ENCODE measurements at places on chromosomes 3 and 15. TPM values are rescaled to one million over a fixed set of nuclear protein-coding genes. Genes with fewer than 3 reads are reported as not detected.

Gene NR1I2
- total RNA-seq: 106 TPM

Gene CLRN1
- not detected for total RNA-seq

Gene C2CD4A
- 0.17 TPM for total RNA-seq

Gene IL17RD
- 11.7 TPM for total RNA-seq

Gene BFSP2
- not detected for total RNA-seq

Gene ZNF609
- 36.3 TPM for total RNA-seq

Gene LRRC31
- 2.9 TPM for total RNA-seq
